ENCODE measurements at places on chromosomes 13 and 19.

- no peak for DNase-seq
These were observed 44.6 kb upstream of the LSM14A start for GRCh38 chr19:34127684-34128189.

DNA sequence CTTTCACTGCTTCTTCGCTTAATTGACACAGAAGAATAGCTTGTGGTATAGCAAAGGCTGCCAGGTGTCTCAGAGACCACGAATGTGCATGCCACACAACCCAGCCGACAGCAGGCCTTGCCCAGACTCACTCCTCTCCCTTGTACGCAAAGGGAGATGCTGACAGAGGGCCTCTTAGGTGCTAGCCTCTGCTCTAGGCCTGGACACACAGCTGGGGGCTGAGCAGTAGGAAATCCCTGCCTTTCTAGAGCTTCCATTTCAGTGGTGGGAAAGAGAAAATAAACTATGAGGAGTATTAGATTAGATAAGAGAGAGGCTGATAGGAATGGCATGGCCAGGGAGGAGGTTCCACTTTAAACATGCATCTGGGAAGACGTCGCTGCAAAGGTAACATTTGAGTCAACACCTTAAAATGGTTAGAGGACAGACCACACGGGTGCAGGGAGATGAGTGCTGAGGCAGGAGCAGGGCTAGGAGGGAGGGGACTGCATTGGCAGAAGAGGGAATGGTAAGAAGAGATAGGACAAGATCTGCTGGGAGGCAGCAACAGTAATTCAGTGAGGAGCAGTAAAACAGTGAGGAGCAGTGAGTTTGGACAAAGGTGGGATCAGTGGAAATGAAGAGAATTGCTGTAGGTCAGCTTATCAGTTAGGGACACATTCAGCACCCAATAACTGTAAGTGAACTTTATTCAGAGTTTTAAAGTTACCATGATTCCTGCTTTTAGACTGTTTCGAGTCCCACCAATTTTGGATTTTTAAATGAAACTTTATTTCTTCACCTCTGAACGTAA, 100.0 kb downstream of the RNF17 start:
- no peak for DNase-seq

GRCh38 chr13:79742923-79743322, 262.0 kb downstream of the NDFIP2 start:
- DNase-seq, result no peak

DNA sequence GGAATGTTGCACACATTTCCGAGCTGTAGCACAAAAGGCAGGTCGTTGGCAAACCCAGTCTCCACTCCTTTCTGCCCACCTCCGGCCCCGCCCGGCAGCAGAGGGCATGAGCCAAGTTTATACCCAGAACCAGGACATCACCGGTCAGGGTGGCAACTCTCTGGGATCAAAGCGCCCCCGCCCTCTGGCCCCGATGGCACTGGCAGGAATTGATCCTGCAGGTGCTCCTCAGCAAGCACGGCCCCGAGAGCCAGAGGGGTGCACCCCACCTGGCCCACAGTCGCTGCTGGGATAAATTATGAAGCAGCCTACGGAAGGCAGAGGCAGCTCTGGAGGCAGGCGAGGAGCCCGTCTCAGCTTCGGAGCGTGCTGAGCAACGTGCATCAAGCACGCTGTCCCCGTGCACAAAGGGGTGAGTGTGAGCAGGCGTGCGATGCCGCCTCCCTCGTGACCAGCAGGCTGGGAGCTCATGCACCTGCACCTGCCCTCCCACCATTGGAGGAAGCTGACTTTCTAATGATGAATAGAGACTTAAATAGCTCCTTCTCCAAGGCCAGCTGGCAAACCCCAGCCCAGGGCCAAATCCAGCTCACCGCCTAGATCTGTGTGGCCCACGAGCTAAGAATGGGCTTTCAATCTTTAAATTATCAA, 25.7 kb downstream of the SHC2 start:
- DNase-seq, result no peak

GRCh38 chr19:36963280-36963679, 47.1 kb downstream of the ZNF568 start:
- DNase-seq, result no peak

All from liver (tissue), 10 donors.